ENCODE measurements at places on chromosomes 1 and 21.

DNA sequence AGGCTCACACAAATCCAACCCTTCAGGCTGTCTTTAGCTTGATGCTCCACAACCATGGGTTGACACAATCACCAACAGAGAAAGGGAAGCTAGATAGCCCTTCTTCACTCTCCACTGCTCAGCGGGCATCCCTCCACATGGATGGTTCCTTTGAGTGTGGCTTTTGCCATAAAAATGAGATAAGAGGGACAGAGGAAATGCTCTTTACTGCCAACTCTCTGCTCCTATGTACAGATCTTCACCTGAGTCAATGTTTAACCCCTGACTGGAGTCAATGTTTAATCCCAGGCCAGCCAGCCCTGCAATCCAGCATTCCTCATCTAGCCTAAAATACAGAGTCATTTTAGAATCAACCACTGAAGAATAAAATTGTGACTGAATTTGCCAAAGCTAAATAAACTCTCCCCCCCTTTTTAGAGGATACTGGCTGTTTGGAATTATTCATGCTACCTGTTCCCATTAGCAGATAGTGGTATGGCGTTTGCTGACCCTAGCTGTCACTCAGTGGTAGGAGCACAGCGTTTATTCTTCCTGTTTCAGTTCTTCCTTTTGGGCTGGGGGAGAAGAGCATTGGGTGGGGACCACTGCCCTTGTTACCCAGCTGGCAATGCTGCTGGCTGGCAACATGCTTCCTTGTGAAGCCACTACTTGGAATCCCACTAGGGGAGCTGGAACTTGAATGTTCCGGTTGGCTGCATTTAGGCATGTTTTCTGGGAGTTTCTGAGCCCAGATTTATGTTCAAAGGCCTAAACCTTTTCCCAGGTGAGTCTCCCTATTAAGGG is 5.2 kb upstream of the PIGR start:
- DNase-seq: no peak

- DNase-seq: no peak
Measured at GRCh38 chr21:21057349-21058062, 59.3 kb downstream of the NCAM2 start.

DNA sequence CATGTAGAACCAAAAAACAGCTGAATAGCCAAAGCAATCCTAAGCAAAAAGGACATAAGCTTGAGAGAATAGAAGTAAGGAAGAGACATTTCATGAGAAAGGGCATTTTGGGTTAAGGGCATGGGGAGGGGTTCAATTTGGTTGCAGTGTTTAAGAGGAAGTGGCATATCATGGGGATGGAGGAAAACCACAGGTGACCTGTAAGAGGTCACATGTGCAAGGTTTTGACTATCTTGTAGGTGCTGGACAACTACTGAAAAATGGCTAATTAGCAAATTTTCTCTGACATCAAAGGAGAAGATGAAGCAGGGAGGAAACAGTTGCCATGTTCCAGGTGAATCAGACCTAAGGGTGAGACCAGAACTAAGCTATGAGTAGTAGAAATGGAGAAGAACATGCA is 31.3 kb upstream of the ROR1 start:
- no peak for DNase-seq

GRCh38 chr1:91176250-91176649 is 154.4 kb upstream of the ZNF644 start:
- DNase-seq: no peak

DNA sequence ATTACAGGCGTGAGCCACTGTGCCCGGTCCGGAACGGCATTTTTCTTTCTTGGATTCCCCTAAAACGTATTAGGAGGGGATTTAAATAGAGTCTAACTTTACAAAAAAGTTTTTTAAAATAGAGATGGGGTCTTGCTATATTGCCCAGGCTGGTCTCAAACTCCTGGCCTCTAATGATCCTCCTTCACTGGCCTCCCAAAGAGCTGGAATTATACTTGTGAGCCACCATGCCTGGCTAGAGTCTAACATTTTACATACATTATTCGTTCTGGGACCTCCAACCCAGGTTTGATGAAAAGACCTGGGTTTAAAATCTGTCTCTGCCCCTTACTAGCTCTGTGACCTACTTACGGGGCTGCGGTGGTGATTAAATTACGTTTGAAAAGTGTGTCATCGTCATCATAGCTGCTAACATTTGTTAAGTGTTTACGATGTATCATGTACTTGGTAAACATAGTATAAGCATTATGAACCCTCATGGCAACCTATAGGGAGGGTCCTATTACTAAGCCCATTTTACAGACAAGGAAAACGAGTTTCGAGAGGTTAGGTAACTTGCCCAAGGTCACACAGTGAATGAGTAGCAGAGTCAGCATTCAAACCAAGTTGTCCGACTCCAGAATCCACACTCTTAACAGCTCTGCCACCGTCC is 24.5 kb downstream of the PLEKHM2 start:
- DNase-seq: no peak

DNA sequence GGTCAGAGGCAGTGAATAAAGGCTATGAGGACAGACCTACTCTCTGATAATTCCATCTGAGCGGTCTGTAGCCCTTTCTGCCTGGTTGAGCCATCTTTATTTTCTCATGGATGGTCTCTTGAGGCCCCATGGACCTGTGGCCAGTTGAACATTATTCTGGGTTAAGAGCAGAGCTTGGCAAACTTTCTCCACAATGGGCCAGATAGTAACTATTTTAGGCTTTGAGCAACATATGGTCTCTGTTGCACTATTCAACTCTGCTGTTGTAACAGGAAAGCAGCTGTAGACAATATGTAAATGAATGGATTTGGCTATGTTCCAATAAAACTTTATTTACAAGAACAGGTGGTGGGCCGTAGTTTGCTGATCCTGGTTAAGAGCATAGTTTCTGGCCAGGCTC is 62.7 kb downstream of the KAZN start:
- no peak for DNase-seq

- no peak for DNase-seq
Measured at GRCh38 chr1:200042119-200042551, 14.6 kb downstream of the NR5A2 start.

- no peak for DNase-seq
Measured at GRCh38 chr1:43018121-43018520, 59.5 kb upstream of the SLC2A1 start.

GRCh38 chr21:45320261-45321025 is 32.7 kb upstream of the POFUT2 start:
- DNase-seq: no peak

GRCh38 chr21:45421071-45421845 is 16.3 kb downstream of the COL18A1 start:
- no peak for DNase-seq
